ENCODE measurements at places on chromosomes 5 and 9.

DNA sequence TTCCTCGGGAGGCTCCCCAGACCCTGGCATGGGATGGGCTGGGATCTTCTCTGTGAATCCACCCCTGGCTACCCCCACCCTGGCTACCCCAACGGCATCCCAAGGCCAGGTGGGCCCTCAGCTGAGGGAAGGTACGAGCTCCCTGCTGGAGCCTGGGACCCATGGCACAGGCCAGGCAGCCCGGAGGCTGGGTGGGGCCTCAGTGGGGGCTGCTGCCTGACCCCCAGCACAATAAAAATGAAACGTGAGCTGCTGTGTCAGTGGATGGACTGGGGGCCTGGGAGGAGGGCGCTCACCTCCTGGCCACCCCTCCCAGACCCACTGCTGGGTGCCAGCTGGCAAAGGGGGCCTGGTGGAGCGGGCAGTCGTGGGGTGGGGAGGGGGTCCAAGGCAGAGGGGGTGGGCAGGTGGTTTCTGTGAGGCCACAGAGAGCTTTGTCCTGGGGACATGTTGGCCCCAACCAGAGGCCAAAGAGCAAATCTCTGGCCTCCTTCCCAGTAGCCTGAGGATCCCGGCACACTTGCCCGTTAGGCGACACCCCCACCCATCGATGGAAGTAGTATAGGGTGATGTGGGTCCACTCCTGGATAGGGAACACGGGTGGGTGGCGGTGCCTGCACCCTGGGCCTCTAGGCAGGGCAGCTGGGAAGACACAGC is 9.8 kb downstream of the EGFL7 start:
- no peak for DNase-seq

DNA sequence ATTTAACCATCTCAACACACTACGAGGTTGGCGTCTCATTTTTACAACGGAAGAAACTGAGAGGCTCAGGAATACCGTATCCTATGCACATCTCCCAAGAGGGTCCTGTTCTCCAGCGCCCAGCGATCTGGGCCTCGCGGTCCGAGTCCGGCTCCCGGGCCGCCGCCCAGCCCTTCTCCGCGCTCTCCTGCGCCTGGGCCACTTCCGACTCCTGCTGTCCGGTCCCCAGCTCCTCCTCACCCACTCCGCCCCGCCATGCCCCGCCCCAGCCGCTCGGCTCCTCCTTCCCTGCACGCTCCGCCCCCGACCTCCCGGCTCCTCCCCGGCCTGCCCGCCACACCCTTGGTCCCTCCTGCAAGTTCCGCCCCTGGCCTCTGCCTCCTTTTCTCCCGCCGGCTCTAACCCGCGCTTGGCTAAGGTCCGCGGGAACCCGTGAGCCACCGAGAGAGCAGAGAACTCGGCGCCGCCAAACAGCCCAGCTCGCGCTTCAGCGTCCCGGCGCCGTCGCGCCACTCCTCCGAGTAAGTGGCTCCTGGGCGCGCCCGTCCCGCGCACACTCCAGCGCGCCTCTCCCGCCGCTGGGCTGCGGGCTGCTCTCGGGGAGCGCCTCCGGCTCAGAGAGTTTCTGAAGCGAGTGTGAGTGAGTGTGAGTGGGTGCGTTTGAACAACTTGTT is 87.3 kb upstream of the TNFAIP8 start:
- DNase-seq: peak; percentile 90

- peak; percentile 72 for DNase-seq
Measured at GRCh38 chr5:172005708-172006320, 624 bp downstream of the FBXW11 start.

DNA sequence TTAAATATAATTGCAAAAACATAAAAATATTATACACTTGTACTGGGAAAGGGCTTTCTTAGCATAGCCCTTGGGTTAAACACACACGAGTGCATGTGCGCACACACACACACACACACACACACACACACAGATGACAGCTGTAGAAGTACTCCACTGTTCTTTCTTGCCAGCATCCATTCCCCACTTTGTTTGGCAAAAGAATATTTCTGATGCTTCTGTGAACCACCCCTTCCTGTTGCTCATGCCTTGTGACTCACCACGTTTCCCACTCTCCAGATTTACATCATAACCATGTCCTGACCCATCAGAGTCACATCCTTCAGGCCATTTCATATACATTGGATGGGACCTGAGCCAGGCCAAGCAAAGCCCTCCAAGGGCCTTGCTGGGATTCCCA is 280.1 kb downstream of the DNAH5 start:
- no peak for DNase-seq

GRCh38 chr5:127111112-127111511 is 37.8 kb upstream of the C5orf63 start:
- DNase-seq: no peak

- peak; percentile 6 for DNase-seq
Measured at GRCh38 chr9:93675336-93676150, 99.2 kb downstream of the PHF2 start.

DNA sequence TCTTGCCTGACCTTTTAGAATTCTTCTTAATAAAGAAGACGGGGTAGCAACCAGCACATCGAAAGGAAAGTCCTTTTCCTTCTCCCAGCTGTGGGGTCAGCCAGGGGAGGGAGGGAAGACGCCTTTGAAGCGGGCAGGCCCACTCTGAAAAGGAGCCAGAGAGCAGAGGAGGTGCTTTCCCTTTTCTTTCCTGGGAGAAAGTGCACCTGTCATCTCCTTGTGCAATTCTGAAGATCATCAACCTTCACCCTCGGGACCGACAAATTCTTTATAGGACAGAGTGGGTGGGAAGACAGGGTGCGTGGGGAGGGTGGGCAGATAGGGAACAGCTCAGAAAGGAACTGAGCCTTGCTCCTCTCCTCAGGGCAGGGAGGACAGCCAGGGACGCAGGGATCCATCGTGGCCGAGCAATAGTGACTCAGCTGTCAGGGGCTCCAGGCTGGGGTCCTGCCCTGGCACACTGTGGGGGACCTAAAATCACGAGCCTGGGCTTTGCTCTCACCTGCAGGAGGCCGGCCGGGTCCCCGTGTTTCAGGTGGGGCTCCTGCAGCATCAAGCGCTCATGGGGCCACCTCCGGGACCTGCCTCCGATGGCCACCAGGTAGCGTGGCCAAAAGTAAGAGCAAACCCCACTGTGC is 141.0 kb downstream of the OLFM1 start:
- DNase-seq: no peak

DNA sequence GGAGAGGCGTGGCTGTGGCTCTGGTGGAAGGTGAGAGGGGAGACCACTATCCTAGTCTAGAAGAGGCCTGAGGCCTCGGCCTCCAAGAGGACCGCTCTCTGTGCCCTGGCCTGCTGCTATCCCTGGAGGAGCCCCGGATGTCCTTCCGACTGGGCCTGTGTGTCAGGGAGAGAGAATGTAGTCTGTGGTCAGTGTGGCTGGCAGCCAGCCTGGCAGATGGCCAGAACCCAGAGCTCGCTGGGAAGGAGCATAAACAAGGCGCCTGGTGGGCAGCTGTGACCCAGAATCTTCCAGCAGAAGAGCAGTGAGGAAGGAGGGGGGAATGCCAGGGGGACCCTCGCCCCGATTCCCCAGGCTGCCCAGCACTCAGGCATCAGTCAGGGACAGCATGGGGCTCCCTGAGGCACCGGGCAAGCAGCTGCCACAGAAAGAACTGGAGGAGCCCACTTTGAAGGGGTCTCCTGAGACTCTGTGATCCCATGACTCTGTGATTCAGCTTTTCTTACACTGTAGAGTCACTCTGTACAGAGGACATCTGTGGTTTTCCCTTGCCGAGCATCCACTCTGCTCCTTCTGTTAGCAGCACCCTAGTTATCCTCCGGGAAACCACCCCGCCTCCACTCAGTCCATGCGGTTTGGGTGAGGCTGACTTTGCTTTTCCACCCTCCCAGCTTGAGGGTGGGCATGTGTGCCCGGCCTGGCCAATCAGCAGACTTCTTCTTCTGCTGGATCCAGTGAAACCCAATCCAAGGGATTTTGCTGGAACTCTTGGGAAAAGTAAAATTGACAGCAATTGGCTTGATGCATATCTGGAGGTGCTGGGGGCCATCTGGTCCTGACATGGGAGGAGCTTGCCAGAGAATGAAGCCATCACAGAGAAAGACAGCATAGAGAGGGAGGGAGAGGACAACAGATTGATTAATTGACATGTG is 46.2 kb upstream of the PWWP2A start:
- DNase-seq: peak; percentile 96

- no peak for DNase-seq
Measured at GRCh38 chr5:118999696-119000095, 11.3 kb upstream of the DTWD2 start.

GRCh38 chr9:72415163-72415562 is 50.2 kb upstream of the ZFAND5 start:
- no peak for DNase-seq

DNA sequence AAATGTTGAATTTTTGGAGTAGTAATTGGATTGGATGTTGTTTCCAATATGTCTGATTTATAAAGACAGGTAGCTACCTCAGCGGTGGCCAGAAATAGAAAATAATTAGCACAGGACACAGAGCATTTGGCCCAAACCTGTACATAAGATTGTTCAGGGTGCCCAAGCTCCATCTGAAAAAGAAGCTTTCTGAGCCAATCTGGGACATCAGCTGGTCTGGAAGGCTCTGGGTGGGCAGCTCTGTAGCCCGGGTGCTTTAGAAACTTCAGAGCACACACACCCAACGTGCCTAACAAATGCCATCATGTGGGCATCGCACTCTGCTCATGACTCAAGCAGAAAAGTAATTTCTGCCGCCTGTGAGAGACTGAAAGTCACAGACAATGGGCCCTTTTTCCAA is 460.7 kb downstream of the ICE1 start:
- DNase-seq: no peak
